ENCODE measurements at places on chromosomes 6 and 20.

DNA sequence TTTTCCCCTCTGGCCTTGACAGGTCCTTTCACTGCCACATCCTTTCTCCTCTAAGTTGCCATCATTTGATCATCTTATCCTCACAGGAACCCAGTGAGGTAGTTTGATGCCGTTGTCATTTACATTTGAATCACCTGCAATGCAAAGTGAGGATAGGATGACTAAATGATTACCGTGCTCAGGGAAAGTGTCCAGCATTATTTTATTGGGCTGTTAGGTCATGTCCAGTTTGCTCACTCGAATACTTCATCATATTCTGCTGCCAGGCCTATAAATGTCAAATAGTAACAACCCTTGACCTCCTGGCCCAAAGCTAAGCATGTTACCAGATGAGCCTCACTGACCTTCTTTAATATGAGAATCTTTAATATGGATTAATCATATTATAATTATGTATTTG, 1068.7 kb upstream of the FLRT3 start:
- DNase-seq = no peak

GRCh38 chr6:40810171-40810570, 223.0 kb upstream of the LRFN2 start:
- no peak for DNase-seq

DNA sequence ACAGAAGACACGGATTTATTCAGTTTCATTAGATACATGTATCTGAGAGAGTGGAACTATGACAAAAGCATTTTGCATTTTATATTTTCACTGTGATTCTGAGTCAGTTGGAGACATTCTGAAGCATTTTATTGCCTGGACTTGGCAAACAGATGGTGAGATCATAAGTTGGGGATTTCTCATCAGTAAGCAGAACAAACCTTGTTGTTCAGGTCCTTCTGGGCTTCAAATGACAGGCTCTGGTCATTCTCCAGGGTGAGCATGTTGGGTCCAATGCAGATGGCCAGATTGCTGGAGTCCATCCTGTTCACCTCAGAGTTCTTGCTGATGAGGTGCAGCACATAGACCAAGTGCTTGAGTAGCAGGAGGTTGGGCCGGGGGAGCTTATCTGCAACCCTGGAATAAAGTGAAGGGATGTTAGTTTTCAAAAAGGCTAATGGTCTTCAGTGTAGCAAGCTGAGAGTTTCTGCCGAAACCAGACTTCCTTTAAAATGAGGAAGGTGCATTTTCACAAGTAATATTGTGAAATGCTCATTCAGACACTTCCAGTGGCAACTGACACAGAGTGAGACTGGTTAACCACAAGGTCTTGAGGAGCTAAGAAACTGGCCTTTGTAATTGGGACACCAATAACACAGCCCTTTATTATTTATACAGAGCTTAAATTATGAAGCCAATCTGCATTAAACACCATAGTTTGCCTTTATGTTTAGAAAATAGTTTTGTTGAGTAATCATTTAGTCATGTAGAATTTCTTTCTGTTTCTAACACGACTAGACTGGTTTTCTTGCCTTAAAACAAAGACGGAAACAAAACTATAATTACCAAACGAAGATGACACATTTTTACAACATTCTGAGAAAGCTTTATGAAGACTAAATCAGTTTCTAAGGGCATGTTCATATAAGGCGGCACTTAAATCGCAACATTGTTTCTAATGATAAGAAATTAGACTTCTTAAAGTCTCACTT, 5.6 kb downstream of the TAGAP start:
- DNase-seq = no peak

- DNase-seq = no peak
Observed at GRCh38 chr20:59018817-59019216, 412 bp upstream of the TUBB1 start.

- DNase-seq = peak; percentile 7
Observed at GRCh38 chr6:69138893-69139494, 503.9 kb downstream of the ADGRB3 start.

DNA sequence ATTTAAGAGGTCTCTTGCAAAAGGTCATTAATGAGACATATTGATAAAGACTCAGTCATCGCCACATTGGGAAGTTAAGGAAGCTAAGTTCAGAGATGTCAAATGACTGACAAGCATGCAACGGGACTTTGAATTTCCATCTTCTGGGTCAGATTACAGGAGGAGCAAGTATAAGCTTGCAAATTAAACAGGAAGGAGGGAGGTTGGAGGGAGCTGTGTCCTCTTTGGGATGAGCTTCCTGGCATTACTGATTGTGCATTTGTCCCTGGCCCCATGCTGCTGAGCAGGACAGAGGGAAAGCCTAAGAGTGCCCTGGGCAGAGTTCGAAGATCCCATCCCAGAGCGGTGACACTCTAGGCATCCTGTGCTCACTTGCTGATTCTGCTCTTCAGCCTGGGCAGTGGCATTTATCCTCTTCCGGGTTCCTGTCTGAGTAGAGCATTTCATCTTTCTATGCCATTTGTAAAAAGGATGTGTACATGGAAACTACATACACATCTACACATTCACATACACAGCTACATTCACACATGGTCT, 40.5 kb downstream of the SLC22A1 start:
- no peak for DNase-seq

DNA sequence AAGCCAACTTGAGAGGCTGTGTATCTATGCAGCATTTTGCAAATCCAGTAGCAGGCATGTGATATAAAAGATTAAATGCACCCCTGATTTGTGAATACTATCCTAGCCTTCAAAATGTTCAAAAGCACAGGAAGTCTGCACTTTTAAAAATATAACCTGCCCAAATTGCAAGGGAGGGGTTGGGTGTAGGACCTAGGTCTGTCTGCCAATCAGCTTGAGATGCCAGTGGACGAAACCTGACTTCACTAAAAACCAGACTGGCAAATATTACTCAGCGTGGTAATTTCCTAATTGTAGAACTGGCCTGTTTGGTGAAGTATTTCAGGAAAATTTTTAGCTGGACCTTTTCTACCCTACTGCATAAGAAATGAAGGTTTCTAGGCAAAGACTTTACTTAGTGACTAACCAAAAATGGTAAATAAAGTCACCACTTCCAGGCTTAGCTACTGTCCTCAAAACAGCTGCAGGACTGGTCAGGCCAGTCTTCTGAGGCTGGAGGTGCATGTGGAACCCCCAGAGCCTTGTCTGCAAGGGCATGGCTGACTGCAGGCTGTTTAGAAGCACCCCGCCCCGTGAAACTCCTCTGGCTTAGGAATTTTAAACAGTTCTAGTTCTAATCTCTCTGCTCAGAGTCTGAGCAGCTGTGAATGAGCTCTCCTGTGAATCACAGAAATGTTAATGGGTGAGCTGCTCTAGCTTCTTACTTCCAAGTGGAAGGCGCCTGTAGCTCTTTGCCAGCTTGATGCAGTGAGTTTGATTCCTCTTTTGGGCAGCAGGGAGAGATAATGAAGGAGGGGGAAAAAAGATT, 104.4 kb upstream of the ESR1 start:
- no peak for DNase-seq

DNA sequence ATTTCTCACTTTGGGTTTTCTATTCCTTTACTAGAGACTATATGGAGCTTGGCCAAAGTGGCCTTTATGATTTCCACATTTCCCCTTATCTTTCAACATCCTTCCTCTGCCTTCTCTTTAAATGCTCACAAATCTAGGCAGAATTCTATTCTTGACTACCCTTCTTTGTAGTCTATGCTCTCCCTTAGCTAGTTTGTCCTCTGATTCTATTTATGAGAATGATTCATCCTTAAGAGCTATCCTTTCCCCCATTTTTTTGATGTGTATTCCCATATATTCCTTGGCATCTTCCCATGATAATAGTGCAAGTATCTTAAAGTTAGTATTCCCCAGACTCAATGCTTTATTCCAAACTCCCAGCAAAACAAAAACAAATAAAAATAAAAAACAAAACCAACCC, 53.1 kb downstream of the IL20RA start:
- DNase-seq = no peak

DNA sequence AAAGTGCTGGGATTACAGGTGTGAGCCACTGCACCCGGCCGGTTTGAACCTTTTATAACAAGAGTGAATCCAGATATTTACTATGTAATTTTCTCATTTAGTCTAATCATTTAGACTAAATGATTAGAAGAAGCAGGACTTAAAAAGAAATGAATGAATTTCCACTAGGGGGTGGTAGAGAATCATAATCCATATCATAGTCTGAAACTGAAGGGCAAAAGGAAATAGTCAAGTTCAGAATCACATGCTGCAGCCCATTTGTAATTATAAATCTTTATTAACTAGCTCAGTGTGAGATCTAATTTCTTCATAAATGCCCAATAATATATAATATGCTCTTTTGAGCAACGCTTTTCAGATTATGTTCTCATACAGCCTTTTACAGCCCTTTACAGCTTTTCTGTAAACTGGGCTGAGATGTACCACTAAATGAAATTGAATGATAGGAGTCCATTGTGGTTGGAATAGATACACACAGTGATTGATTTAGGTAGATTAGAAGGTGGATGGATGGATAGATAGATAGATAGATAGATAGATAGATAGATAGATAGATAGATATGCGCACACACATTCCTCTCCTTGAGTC, 31.8 kb downstream of the PSMB9 start:
- no peak for DNase-seq

DNA sequence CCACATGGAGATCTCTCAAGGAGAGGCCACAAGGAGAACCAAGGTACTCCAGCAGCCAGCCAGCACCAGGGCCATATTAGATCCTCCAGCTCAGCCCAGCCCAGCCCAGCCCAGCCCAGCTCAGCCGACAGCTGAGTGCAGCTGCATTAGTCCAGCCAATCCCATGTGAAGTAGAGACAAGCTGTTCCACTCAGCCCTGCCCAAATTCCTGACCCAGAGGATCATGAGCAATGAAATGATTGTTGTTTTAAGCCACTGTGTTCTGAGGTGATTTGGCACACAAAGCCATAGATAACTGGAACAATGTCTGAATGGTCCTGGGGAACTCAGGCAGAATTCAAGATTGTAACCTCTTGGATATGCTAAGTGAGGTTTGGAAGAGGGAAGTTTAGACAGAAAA, 59.5 kb upstream of the BMP2 start:
- no peak for DNase-seq

DNA sequence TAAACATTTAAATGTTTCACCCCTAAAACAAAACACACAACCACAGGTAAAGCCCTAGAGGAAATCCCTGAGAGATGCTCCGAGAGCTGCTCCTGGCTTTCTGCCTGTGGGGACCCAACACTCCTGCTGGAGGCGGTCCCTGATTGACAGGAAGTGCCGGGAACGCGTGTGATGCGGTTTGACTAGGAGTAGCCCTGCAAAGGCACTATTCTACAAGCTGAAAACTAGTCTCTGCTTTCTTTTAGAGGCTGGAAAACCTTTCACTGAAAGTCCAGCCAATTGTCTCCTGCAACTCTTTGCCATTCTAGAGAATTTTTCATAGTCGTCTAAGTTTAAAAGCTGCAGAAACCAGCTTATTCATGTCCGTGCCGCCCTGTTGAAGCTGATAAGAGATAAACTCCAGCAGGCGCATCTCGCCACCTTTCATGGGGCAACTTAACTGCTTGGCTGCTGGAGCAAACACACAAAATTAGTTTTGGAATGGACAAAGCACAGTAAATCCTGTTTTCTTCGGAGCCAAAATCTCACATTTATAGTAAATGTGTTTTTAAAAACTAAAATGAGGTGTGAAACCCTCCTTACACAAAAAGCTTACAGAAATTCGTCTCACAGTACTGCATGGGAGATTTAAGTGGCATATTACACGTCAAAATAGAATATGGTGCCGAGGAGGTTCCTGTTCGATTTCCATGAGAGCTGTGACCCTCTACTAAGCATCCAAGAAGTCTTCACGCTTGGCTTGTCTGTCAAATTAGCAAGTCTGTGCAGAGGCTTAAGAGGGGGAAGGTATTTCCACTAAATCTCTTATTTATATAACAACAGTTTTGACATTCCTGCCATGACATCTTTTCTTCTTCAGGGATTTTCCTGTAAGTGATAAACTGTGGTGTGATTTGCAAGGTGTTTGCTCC, 46.9 kb downstream of the DACT2 start:
- no peak for DNase-seq

GRCh38 chr6:150157081-150157480, 14.2 kb downstream of the PPP1R14C start:
- DNase-seq = no peak

- no peak for DNase-seq
Observed at GRCh38 chr6:144055121-144055931, 40.0 kb downstream of the SF3B5 start.

DNA sequence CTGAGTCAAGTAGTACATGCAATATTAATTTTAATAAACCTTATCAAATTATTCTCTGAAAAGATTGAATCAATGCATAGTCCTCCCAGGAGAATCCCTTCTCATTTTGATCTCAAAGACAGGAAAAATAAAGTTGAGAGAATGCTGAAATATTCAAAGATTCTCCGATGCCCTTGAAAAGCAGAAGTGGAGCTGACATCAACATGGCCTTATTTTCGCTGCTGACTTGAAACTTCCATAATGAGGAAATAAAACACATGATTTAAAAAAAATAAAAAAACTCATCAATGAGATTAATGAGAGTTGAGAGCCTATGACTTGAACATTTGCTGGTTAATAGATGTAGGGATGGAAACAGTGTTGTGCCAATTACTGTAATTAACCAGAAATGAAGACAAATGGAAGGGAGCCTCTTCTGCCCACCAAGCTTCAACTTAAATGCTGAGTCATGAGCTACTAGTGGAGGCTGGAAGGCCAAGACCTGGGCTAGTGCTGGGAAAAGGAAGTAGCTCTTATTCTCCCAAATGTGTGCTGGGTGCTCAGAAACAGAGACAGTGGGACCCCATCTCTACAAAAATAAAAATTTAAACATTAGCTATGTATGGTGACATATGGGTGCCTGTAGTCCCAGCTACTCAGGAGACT, 139.9 kb downstream of the BFSP1 start:
- DNase-seq = no peak

- no peak for DNase-seq
Observed at GRCh38 chr6:7532232-7532631, 9.2 kb upstream of the DSP start.

DNA sequence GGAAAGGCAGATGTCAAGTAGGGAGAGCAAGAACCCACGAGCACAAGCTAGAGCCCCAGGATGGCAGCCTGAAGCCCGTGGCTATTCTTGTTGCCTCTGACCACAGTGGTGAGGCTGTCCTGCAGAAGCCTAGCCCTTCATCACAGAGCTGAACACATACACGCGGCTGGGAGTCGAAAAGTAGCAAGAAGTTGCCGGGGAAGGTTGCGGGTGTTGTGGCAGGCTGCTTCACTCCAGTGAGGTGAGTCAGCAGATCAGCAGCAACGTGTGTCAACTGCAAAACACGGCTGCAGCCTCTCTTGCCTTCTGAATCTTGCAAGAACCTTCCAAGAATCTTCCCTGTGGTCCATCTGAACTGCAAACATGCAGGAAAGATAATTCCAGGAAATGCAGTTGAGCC, 10.6 kb upstream of the STX16 start:
- DNase-seq = no peak

GRCh38 chr6:150567380-150567779, 32.3 kb upstream of the PLEKHG1 start:
- DNase-seq = no peak

GRCh38 chr20:24837781-24838450, 111.2 kb upstream of the CST7 start:
- DNase-seq = no peak

DNA sequence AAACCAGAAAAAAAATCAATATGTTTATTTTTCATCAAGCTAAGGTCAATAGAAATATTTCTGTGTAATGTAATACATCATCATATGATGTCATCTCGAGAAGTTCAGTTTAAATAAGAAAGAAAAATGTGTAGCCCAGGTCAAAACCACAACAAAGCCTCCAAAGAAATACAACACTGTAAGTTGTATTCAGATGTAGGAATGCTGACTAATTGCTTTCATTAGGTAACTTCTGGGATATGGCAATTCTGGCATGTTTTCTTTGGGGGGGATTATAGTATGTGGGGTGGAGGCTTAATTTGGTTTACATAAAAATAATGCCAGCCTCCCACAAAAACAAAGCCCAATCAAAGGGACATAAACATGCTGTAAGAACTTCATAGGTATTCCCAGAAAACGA, 881.8 kb upstream of the CITED2 start:
- no peak for DNase-seq

Measured in T1000 (cell line).